ENCODE measurements at places on chromosomes 11 and 22.
A peak's percentile ranks its signal among the peaks of the same experiment; 100 is the strongest.

DNA sequence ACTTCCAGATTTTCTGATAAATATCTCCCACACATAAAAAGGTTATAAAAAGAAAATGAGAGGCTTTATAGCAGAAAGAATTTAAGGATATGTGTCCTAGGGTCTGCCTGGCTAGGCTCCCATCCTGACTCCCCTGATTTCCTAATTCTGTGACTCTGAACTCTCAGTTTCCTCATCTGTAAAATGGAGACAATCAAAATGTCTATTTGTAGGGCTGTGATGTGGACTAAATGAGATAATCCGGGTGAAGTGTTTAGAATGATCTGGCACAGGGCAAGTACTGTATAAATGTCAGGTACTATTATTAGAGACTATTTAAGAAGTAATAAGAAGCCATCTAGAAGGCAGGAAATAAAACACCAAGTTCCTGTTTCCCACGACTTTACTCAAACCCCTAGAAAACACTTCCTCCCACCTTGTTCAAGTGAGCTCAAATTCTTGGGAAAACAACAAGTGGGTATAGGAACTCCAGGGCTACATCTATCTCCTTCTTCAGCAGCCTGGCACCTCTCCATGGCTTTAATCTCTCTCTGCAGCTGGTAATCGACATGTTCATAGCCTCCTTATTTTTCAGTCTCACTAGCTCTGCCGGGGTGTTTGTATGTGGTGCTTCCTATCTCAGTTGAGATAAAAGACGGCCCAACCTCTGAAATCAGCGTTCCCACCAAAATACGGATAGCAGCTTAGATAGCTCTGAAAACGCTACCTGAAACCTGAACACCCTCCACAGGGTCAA lies 6.7 kb downstream of the ASCC2 start:
- DNase-seq = no peak

- DNase-seq = no peak
Observed at GRCh38 chr11:134685793-134686380, 273.8 kb upstream of the B3GAT1 start.

- DNase-seq = no peak
Observed at GRCh38 chr11:92667486-92668152, 301.8 kb upstream of the MTNR1B start.

DNA sequence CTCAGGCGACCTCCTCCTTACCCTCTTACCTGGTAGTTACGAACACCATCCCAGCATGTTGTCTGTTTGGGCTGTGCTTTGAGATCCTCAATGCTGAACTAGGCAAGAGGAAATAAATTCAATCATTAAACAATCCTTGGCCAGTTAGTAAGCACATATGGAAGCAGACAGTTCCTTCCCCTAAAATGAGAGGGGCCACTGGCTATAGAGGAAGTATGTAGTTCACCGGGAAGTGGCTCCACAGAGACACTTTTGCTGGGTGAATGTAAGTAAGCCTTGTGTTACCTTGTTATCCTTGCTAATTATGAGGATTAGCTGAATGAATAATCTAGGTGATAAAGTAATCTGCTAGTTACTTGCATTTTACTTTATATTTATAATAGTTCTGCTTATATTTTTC lies 2.9 kb downstream of the THYN1 start:
- DNase-seq = no peak

DNA sequence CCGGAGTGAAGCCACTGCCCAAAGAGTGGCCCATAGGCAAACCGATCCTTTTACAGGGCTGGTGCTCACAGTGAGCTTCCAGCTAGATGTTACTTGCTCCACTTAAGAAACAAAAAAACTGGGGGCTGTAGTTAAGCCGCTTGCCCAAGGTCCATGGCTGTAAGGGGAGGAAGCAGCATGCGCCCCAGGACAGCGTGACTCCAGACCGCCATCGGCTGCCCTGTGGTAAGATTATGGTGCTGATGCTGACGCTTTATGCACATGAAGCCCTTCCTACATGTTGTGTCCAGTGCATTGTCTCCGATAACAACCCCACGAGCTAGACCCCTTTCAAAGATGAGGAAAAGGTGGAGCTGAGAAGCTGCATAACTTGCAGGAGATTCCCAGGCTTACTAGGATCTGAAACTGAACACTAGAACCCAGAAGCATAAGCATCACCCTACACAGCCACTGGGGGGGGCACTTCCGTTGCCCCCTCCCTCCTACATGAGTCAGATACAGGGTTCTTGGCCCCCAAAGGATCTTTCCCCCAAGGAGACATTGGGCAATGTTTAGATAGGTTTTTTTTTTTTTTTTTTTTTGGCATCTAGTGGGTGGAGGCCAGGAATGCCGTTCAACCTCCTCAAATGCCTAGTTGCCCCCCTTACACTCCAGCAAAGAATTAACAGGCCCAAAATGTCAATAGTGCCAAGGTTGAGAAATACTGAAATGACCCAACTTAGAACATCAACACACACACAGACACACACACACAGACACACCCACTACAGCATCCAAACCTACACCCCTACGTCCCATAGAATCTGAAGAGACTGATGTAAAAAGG lies 53.9 kb downstream of the MN1 start:
- no peak for DNase-seq

DNA sequence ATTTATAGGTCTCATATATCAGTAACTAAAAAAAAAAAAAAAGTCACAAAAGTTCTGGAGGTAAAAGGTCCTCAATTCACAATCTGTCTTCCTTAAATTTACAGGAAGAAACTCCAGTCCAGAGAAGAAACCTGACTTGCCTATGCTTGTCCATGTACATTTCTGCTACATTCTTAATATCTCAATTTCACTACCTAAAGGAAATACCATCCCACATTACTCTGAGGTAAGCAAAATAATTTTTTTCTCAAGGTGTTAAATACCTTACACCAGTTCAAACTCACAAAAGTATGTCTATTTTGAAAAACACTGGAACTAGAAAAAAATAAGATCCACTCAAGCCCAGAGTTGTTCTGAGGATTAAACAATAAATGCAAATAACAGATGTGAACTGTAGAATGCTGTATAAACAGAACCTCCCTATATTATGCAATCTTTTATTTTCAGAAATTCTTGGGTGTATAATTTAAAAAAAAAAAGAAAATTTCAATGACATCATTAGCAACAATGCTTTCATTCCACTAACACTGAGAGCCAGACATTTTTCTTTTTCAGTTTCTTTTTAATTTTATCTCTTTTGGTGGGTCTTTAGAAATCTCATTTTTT lies 49.9 kb upstream of the GDPD4 start:
- DNase-seq = no peak

DNA sequence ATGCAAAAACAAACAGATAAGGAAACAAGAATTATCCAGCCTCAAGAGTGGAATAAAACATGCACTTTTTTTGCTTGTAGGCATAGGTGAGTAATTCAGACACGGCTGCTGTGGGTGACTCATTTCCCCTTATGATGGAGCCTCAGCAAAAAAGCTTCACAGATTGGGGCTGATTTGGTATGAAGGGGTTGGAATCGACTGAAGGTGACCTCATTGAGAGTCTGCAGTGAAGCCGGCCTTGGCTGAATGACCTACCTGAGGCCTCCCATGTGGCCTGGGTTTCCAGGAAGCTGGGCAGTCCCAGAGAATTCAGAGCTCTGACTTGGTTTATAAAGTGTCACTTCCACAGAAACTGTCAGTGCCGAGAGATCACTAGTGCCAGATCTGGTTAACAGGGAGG lies 34.2 kb upstream of the VPREB1 start:
- peak; percentile 71 for DNase-seq

- no peak for DNase-seq
Observed at GRCh38 chr11:2789331-2789730, 89.5 kb upstream of the KCNQ1OT1 start.

DNA sequence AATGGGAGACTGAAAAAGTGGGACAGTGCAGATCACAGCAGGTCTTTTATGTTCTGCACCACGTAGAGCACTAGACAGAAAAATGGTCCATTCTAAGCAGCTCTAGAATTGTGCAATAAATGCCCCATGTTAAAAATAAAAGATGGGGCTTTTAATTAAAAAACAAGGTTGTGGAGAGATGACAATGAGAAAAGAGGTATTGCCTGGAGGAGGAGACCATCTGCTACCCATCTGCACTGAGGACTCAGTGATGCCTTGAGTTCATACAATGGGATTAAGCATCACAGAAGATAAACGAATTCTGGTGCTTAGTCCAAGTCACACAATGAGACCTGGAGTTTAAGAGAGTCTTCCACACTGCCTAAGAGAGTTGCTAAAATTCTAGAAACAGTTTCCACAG lies 73.6 kb downstream of the PAK1 start:
- no peak for DNase-seq

DNA sequence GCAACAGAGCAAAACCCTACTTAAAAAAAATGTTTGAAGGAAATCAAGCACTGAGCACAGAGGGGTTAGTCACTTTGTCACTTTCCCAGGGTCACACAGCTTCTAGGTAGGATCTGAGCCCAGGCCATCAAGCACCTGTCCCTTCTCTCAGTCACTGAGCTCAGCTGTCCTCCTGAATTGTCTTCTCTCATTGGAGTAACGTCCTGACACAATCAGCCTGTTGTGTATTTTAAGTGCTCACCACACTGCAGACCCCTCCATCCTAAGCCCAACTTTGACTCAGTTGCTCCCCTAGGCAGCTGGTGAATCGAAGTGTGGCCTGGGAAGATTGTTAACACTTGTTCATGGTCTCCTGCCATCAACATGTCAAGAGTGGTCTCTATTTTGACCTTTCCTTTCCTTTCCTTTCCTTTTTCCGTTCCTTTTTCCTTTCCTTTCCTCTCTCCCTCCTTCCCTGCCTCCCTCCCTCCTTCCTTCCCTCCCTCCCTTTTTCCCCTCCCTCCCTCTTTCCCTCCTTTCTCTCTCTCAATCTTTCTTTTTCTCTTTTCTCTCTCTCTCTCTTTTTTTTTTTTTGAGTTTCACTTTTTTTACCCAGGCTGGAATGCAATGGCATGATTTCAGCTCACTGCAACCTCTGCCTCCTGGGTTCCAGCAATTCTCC lies 76.1 kb downstream of the PIWIL3 start:
- no peak for DNase-seq

- peak; percentile 29 for DNase-seq
Observed at GRCh38 chr22:24938741-24939341, 7.7 kb downstream of the LHFPL7 start.

GRCh38 chr22:50403701-50404101 lies 60.6 kb downstream of the PPP6R2 start:
- no peak for DNase-seq

DNA sequence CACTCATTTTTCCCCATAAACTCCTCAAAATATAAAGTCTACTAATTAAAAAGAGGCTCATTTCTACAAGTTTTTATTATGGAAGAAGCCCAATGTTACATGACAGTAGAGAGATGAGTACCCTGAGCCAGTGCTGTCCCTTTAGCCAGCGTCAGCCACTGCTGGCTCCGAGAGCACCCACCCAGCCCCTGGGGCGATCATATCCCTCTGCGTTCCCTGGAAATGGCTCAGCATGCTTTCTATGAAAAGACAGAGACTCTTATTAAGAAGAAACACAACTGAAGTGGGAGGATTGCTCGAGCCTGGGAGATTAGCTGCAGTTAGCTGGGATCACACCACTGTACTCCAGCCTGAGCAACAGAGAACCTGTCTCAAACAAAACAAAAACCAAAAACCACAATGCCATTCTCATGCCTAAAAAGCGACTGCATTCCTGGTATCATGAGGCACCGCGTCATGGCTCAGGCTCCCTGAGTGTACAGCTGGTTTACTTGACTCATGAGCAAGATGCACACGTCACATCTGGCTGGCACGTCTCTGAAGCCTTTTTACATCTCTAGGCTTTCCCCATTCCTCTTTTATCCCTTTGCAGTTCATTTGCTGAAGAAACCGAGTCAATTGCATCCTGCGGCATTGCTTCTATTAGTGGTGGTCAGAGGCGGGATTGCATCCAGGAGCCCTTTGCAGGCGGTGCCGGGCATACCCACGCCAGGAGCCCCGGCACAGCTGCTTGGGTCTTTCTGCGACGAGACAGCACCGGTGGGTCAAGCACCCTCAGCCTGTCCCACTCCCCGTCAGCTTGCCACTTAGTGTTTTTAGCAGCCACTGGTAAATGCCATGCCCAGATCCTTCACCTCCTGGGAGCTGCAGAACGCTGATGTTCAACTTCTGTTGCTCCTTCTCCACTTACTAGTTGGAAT lies 119.9 kb downstream of the CTTN start:
- no peak for DNase-seq

- DNase-seq = no peak
Observed at GRCh38 chr22:42432020-42432596, at the start of gene NFAM1. Gene NFAM1, minus strand, starts transcription at chr22:42432403. Its CDS starts 46 bp downstream, at chr22:42432357.

DNA sequence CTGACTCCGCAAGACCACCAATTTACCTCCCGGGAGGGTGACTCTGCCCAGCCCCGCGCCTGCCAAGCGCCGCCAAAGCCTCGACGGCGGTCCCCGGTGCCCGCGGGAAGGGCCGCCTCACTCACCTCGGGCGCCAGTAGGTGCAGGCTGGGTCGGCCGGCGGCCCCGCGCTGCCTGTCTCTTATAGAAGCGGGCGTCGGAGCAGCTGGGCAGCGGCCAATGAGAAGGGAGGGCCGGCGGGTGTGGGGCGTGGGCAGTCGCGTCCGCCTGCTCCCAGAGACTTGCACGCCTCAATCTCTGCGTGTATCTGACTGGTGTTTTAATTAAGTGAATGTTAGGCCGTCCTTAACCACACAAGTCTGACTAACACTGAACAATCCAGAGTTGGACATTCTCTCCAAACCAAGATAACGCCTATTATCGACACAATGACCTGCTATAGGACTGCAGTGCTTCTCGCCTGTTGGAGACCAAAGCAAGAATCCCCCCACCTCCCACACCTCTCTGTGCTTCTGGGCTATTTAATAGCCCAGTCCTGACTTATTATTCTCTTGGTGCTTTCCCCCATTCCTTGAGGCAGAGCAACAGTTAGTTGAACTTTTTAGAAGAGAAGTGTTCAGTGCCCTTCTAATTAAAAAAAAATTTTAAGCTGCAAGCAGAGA lies at the start of gene TPH1:
Gene TPH1, minus strand, starts transcription at position 154 of the 662 bp plus-strand sequence. CDS start 5,507 bp downstream, outside the sequence.
- no peak for DNase-seq

DNA sequence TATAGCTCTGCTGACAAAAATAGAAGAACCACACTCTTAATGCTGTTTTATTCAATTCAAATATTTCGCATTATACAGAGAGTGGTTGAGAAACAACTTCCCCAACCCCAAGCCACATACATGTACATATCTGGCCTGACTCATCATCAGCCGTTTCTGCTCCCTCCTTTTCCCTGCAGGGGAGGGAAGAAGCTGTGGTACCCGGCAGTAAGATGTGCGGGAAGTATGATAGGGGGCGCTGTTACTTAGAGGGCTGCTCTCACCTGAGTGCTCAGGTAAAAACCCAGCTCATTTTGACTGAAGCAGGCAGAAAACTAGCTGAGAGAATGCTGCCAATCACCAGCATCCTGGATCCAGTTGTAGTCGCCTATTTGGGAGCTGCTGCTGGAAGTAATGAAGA lies 85.5 kb downstream of the NELL1 start:
- DNase-seq = no peak

DNA sequence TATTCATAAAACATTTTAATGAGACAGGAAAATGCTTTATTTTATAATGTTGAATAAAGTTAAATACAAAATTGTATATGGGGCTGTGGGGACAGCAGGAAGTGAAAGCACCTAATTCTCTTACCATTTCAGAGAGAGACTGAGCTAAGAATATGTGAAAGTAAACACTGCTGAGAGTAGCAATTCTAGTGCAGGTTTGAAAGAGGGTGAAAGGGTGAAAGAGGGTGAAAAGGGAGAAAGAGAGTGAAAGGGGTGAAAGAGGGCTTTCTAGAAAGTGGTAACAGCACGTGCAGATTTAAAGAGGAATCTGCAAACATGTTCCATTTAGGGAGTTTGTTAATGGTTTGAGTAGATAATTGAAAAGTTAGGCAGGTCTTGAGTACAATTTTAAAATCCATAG lies 652.0 kb upstream of the CCDC90B start:
- no peak for DNase-seq

Measured in stimulated activated CD4-positive, alpha-beta T cell treated with anti-CD3 and anti-CD28 coated beads, Interleukin-2, amount 100 ng/mL, for 24 hours (primary cell).